Left renal pelvis (tissue), 4 donors: ENCODE measurements at places on chromosomes 6 and 20.

GRCh38 chr6:5529733-5530132 is 268.4 kb downstream of the FARS2 start:
- DNase-seq, result no peak

GRCh38 chr6:52215787-52216186 is 28.5 kb downstream of the IL17F start:
- no peak for DNase-seq

- no peak for DNase-seq
Measured at GRCh38 chr6:8948733-8949132, 513.4 kb upstream of the SLC35B3 start.

GRCh38 chr6:111689946-111690345 is 84.3 kb upstream of the TRAF3IP2 start:
- no peak for DNase-seq

DNA sequence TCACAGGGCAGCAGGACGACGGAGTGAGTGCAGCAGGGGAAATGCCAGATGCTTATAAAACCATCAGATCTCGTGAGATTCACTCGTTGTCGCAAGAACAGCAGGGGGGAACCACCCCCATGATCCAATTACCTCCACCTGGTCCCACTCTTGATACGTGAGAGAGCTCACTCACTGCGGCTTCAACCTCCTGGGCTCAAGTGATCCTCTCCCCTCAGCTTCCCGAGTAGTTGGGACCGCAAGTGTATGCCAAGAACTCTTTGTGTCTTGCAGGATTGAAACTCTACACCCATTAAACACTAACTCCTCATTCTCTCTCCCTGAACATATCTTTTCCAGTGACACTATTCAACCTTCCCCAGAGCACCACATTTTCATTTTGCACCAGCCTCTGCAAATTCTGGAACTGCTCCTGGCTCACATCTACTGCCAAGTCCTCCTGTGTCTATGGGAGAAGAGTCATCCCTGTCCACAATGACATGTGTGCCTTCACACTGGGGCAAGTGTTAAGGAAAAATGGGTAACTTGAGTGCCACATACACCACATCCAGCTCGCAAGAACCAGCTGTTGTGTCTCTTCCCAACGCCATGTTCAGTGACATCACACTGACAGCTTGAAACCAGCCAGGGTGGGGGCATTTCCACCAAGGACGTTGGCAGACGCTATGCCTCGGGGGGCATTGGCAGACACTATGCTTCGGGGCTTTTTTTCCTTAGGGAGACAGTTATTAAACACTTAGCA is 14.7 kb upstream of the TAF4 start:
- no peak for DNase-seq

DNA sequence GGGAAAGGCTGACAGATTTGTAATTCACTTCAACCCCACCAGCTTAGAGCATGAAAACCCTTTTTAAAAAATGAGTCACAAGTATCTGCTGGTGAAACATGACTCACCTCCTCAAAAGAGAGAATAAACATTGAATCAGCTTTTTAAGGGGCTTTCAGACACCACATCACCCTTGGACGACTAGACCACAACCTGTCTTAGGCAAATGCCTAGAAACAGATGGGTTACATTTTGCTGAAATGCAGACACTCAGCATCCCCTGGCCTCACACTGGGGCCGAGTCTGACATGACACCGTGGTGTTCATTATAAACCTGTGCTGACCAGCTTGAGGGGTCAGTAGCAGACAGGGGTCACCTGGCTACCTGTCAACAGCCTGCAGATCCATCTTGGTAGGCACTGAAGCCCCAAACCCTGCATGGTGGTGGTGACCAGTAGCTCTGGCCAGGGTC is 175.3 kb upstream of the CST7 start:
- no peak for DNase-seq

GRCh38 chr6:88177961-88178464 is 11.9 kb upstream of the CNR1 start:
- no peak for DNase-seq

DNA sequence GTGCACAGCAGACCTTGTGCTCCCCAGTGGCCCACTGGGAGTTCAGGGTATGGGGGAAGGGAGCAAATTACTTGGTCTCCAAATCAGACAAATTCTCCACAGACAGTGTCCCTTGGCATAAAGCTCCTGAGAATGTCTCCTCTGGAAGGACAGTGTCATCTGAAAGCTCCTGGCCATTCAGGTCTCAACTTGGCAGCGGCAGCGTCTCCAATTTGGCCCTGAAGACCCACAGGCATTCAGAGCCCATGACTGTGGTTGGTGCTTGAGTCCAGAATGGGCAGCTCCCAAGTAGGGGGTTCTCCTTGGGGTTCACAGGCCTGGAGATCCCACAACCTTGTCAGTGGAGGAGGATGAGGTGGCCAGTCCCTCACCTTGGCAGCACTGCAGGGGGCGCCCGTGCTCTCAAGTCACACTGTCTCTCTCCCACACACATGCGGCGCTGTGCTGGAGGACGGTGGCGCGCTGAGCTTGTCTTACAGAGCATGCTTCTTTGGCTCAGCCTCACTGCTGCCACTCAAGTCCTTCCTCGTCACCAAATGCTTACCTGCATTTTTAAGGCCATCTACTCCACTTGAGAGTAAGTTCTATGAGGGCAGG is 20.7 kb downstream of the DYNLRB1 start:
- DNase-seq, result no peak

DNA sequence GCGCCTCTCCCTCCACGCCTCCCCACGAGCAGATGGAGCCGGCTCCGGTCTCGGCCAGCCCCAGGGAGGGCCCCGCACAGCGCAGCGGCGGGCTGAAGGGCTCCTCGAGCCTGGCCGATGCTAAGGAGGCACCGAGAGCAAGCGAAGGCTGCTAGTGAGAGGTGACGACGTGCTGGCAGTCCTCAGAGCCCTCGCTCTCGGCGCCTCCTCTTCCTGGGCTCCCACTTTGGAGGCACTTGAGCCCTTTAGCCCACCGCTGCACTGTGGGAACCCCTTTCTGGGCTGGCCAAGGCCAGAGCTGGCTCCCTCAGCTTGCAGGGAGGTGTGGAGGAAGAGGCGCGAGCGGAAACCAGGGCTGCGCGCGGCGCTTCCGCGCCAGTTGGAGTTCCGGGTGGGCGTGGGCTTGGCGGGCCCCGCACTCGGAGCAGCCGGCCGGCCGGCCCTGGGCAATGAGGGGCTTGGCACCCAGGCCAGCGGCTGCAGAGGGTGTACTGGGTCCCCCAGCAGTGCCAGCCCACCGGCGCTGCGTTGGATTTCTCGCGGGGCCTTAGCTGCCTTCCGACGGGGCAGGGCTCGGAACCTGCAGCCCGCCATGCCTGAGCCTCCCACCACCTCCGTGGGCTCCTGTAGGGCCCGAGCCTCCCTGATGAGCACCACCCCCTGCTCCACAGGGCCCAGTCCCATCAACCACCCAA is 2.5 kb upstream of the TMEM14C start:
- DNase-seq, result no peak

GRCh38 chr20:47013606-47014005 is 119.0 kb downstream of the EYA2 start:
- DNase-seq, result no peak

GRCh38 chr6:40256831-40257230 is 322.6 kb upstream of the MOCS1 start:
- no peak for DNase-seq

- DNase-seq, result no peak
Measured at GRCh38 chr6:40274058-40274457, 313.1 kb downstream of the LRFN2 start.

GRCh38 chr6:78713564-78713963 is 153.8 kb upstream of the IRAK1BP1 start:
- no peak for DNase-seq

GRCh38 chr6:46979206-46979605 is 57.5 kb upstream of the ADGRF5 start:
- DNase-seq, result no peak

- no peak for DNase-seq
Measured at GRCh38 chr6:37366910-37367309, 13.1 kb downstream of the RNF8 start.

GRCh38 chr20:4150070-4150441 is 134.7 kb upstream of the RNF24 start:
- no peak for DNase-seq

- DNase-seq, result peak; percentile 30
Measured at GRCh38 chr6:17600527-17601385, 654 bp downstream of the FAM8A1 start.

GRCh38 chr20:3933218-3933617 is 44.0 kb downstream of the PANK2 start:
- DNase-seq, result no peak

- DNase-seq, result no peak
Measured at GRCh38 chr6:29850011-29850553, 22.5 kb downstream of the HLA-G start.

- DNase-seq, result no peak
Measured at GRCh38 chr20:50635676-50636600, 55.4 kb downstream of the RIPOR3 start.

- no peak for DNase-seq
Measured at GRCh38 chr20:41408156-41408794, 41.7 kb upstream of the EMILIN3 start.

DNA sequence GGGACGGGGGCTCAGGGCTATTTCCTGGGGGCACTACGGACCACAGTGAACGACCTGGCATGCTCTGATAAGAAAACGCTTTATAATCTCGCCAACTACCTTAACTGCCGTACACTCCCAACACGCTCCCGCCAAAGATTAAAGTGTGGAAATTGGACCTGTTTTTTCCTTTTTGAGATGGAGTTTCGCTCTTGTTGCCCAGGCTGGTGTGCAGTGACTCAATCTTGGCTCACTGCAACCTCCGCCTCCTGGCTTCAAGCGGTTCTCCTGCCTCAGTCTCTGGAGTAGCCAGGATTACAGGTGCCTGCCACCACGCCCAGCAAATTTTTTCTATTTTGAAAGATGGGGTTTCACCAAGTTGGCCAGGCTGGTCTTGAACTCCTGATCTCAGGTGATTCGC is 346 bp upstream of the SLC44A4 start:
- no peak for DNase-seq

DNA sequence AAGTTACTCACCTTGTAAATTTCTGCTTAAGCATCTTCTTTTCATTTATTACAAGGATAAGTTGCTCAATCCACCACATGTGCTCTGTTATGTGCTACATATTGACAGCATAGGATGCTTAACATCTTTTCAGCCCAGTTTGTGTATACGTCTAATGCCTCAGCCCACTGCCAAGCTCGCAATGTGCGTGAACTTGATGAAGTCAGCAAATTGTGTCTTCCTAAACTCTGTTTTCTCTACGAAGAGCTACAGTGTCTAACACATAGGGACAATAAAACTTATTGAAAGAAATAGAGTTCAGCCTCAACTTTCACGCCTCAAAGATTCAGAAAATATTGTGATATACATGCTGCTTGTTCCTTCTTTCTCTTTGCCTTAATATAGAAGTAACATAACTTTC is 500.0 kb downstream of the TFAP2B start:
- DNase-seq, result no peak

DNA sequence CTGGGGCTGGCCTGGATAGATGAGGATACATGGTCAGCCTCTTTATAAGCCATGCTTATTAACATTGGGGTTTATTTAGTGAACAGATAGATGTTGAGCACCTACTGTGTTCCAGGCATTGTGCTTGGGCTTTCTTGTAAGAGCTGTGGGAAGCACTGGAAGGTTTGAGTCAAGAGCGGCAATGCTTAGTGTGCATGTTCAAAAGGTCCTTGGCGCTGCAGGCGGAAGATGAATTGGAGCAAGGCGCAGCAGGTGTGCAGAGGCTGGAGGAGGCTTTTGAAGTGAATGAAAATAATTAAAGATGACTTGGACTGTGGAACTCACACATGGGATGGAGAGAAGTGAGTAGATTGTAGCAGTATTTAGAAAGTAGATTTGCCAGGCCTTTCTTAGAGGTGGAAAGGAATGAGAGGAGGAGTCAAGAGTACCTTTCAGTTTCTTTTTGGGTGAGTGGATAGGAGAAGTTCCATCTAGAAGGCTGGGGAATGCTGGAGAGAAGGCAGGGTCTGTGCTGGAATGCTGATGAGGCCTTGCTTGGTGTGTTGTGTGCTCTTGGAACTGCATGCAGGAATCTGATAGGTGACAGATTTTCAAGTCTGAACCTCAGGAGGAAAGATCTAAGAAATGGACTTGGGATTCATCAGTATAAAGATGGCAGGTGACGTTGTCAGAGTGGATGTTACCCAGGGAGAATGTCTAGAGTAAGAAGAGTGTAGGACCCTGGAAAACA is 26.4 kb downstream of the SNX9 start:
- DNase-seq, result no peak

- no peak for DNase-seq
Measured at GRCh38 chr6:83917001-83917400, 57.5 kb downstream of the CYB5R4 start.

DNA sequence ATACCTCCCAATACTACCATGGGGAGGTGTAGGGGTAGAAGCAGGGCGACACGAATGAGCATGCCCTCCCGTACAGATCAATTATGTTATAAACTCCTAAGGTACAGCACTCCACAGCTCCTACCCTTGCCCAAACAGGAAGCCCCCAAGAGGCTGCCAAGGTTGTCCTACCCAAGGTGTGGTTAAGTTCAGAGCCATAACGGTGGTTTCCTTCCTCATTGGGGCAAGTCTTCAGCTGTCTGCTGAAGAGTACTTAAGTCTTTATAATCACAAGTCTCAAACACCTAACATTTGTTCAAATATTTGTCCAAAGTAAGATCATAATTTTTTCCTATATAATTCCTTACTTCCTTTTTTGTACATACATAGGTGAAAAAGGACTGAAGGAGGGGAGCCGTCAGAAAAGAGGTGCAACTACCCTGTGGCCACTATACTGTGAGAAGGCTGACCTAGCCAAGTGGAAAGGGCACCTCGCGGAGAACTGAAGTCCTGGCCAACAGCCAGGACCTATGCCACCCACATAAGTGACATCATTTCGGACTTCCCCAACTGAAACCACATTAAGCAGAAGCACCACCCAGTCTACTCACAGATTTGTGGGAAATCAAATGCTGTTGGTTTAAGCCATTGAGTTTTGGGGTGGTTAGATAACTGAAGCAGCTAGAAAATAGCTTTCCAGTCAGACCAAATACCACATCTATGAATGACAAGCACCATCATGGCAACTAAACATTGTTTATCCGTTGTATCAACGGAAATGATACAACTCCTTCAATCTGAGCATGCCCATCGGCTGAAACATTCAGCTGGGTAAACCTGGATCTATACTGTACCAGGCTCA is 2.9 kb upstream of the RAB22A start:
- DNase-seq, result no peak

DNA sequence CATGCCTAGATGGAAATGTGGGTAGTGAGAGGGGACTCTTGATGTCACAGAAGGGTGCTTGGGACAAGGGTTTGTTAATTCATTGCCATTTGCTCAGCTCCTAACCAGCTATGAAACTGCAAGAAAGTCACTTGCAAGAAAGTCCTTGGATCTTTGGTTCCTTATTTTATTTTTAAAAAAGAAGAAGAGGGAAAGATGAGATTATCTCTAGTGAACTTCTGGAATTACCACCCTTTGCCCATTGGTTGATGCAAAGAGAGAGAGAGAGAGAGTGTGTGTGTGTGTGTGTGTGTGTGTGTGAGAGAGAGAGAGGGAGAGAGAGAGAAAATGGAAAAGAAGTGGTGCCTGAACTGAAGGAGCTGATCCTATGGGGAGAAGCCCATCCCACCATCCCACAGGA is 4.6 kb upstream of the SFT2D1 start:
- DNase-seq, result no peak
